Hematopoietic multipotent progenitor cell treated with erythropoietin and hydrocortisone succinate and interleukin-3 and kit ligand, for 15 days (in vitro differentiated cells): ENCODE measurements at places on chromosomes 5 and 9.

DNA sequence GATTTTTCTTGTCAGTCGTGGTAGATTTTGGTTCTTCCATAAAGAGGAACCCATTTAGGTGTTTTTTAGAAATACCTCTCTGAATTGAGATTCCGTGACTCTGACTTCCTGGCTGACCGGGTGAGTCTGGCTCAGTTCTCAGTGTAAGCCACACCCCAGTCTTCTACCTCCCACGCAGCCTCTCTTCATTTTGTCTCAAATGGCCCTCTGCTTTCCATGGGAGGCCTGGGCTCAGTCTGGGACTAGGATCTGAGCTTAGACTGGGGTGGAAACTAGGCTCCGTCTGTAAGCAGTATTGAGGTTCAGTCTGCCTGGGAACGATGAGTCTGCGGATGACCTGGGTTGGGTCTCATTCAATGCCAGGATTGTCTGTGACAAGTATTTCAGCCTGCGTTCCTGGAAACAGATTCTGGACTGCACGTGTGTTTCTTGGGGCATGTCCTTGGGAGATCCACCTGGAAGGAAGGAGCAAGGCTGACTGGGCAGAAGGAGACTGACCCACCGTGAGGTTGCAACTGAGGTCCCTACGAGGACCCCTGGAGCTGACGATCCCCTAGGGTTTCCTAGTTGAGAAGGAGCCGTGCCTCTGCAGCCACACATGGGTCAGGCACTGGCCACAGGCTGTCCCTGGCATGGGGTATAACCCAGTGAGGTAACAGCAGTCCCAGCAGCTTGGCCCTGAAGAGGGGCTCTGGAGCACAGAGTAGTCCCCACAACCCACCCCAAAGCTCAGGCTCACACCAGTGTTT lies 12.4 kb upstream of the CRB2 start:
- DNase-seq = no peak

DNA sequence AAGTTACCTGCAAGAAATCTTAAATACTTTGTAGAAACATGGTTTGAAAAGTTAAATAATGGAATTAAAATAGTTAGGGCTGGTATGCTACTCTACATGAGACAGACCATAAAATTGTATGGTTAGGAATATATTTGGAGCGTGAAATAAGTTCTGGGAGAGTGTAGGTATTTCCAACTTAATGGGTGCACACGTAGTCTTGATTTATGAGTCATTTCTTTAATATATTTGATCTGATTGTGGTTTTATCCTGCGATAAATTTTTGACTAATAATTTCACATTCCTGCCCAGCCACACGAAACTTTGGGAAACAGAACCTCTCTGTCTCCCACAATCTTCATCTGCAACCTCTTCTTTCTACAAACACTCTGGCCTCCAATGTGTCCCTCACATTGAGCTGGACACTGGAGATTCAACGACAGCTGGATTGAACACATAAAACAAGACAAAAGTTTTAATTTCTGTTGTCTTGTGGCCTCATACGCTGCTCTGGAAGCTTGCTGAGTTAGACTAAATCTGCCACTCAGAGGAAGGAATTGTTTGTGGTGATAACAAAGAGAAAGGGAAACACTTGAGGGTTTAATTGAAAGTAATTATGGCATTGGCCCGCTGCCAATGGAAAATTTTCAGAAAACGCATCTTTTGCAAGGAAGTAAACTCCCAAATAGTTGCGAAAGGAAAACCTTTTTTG lies 201.8 kb upstream of the ZNF608 start:
- DNase-seq = no peak

DNA sequence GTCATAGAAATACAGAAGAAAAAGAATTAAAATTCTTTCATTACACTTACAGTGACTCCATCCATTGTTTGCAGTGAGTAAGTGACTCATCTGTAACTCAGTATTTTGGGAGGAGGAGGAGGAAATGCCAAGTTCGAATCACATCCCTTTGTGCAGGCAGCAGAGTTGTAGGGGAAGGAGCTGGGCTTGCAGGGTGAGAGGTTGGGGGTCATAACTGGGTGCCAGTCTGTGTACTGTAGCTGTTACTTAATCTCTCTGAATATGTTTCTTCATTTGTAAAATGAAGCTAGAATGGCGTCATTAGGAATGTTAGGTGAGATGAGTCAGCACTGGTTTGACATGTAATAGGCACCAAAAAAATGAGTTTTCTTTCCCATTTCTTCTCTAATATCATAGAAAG lies 235.7 kb upstream of the ADAMTSL1 start:
- DNase-seq = no peak

DNA sequence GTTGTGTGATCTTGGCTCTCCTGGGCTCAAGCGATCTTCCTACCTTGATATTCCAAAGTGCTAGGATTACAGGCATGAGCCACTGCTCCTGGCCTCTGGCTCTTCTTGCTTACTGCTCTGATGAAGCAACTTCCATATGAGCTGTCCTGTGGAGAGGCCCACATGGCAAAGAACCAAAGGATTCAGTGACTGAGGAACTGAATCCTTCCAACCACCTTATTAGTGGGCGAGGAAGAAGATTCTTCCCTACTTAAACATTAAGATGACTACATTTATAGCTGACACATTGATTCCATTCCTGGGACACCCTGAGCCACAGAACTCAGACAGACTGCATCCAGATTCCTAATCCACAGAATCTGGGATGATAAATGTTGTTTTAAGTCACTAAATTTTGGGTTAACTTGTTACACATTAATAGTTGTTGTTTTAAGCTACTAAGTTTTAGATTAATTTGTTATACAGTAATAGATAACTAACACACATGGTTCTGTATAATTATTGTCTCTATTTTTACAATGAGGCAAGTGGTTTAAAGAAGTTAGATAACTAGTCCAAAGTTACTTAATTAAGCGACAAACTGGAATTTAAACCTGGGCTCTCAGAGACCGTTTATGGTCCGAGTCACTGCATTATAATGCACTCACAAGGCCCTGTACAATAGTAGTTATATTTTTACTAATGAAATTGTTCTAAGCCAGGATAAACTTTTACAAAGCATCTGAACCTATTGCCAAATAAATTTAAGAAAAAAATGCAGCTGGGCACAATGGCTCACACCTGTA lies 16.7 kb upstream of the SLCO4C1 start:
- no peak for DNase-seq

DNA sequence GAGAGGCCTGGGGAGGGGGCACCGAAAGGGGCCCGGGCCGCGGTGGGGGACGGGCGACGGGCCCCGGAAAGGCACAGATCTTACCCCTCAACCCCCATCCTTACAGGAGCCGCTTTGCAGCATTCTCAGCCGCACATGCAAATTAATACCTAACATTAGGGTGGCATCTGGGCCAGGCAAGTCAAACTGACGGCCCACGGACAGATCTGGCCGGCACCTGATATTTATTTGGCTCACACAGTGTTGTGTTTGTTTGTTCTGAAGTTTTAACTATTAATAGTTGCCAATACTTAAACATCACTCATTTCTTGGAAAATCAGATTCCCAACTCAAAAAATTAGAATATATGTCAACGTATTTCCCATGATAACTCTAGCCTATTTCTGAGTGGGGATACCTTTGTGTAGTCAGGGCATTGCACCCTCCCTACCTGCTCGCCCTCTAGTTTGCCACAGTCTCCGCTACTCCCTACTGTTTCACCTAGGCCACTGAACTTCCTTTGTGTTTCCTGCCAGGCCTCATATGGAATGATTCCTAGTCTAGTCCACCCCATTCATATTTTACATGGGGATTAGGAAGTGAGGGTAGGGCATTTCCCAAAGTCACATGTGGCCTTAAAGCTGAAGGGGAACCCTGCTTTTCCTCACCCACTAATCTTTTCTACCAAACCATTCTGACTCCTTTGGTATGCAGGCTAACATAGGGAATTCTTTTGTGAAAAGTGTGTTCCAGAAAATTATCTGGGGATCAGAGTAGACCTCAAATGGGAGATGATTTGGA lies 71.9 kb upstream of the LARP1 start:
- no peak for DNase-seq

- DNase-seq = no peak
Observed at GRCh38 chr5:168263121-168263520, 28.3 kb upstream of the WWC1 start.

DNA sequence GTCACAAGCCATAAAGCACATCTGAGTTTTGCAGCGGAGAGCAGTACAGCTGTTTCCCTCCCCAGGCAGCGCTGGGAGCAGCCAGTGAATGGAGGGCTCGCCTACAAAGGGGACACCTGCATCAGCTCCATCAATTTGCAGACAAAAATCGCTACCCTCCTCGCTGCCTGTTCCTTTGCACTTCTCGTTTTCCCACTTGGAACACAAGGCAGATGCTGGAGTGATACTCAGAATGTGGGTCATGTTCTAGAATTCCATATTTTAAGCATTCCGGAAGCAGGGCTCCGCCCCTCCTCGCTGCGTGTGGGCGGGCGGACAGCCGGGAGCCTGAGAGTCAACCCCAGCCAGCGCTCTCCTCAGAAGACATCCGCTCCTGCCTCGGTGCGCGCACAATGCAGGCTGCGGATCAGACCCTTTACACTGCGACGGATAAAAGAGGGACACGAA lies 92.1 kb downstream of the LMNB1 start:
- DNase-seq = no peak

DNA sequence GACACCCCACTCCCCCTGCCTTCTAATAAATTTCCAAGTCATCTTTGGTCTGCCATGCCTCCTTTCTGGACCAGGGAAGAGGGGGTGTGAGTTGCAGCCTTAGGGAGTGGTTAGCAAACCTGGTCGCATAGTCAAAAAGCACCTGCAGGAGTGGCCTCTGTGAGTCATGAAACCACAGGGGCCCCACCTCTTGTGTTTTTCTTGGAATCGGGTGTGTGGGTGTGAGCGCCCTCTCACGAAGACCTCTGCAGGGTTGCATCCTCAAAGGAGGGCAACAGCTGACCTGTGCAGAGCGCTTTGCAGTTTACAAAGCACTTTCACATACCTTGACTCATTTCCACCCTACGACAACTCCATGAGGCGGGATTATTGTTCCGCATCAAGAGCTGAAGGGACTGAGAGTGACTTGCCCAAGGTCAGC lies 36.8 kb upstream of the TEX48 start:
- DNase-seq = no peak

- no peak for DNase-seq
Observed at GRCh38 chr5:66157046-66157445, 12.9 kb downstream of the SREK1 start.

GRCh38 chr5:2897276-2897961 lies 145.9 kb upstream of the IRX2 start:
- DNase-seq = no peak

GRCh38 chr5:103041071-103041676 lies 78.8 kb downstream of the GIN1 start:
- peak; percentile 25 for DNase-seq

DNA sequence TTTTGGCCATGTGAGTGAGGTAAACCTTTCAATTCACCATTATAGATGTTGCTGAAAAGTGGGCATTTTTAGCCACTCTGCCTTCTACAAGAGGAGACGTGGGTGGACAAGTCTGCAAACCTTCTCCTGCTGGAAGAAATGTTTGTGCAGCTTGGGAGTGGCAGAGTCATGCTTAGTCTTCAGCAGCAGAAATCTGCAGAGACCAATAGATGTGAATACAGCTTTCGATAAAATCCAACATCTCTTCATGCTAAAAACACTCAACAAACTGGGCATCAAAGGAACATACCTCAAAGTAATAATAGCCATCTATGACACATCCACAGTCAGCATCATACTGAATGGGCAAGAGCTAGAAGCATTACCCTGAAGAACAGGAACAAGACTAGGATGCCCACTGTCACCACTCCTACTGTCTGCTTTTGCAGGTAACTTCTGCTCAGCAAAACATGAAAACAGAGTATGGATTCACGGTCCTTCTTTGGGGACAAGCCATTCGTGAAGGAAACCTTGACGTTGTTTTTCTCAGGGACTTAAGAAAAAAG lies 91.3 kb downstream of the RALGPS1 start:
- DNase-seq = no peak

- peak; percentile 47 for DNase-seq
Observed at GRCh38 chr5:88734191-88734640, 148.8 kb downstream of the MEF2C start.

GRCh38 chr9:77735494-77735893 lies 87.4 kb upstream of the GNA14 start:
- DNase-seq = no peak

DNA sequence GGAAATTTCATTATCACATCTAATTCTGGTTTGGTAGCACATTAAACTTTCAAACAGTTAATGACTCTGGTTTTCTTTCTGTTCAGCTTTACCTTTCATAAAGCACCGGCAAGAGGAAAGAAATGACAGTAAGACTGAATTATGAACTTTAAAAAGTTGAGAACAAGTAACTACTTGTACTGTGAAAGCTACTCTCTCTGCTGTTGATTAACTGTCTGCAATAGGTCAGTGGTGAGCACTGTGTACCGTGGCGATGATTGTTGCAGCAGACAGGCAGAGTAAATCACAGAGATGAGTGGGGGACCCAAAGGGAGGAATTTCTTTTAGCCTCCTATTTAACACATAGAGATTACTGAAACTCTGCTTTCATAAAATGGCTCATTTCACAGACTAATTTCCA lies 74.0 kb upstream of the MEF2C start:
- no peak for DNase-seq

- DNase-seq = no peak
Observed at GRCh38 chr9:127550282-127550681, 61.8 kb upstream of the STXBP1 start.

DNA sequence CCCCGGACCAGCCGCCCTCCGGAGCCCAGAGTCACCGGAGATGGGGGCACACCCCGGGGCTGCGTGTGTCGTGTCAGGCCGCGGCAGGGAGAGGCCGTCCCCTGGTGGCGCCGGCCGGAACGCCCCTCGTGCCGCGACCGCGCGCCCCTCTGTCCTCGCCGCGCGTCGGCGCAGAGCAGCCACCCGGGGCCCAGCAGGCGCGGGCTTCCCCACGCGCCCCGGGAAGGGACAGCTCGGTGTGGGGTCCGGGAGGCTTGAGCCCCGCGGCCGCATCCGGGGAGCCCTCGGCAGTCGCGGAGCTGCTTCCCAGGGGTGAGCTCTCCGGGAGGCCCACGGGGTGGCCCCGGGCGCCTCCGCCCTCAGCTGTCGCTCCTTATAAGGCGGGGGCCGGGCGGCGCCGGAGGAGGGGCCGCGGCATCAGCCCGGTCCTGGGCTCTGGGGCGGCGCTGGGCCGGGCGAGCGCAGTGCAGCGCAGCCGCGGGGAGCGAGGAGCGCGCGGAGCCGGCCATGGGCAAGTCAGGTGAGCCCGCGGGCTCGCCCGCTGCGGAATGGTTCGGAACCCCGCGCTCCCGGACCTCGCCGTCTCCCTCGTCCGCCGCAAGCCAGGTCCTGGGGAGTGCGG lies at the start of gene GLIPR2:
GLIPR2 (plus strand) TSS at position 462 of the 622 bp plus-strand sequence; CDS start at position 508, 46 bp downstream.
- peak; percentile 81 for DNase-seq
